ENCODE measurements at places on chromosomes 12 and 14. TPM values are rescaled to one million over a fixed set of nuclear protein-coding genes. Genes with fewer than 3 reads are reported as not detected.

The FOXN4 gene
- not detected for total RNA-seq

The TMEM30B gene
- total RNA-seq, result 50.2 TPM

The MYO1A gene
- 0.28 TPM for total RNA-seq

The OR4K1 gene
- total RNA-seq, result not detected

The GPR132 gene
- total RNA-seq, result 3.1 TPM

The CSRNP2 gene
- 29.4 TPM for total RNA-seq

The TAS2R19 gene
- 4.3 TPM for total RNA-seq

The GLTP gene
- 34.9 TPM for total RNA-seq

The SLC38A4 gene
- total RNA-seq, result 1.0 TPM

The OVCH1 gene
- 1.1 TPM for total RNA-seq

The PTGER2 gene
- 7.4 TPM for total RNA-seq

The SYCP3 gene
- 0.24 TPM for total RNA-seq

The NFATC4 gene
- total RNA-seq, result 87.2 TPM

The FRS2 gene
- total RNA-seq, result 39.1 TPM

The RASSF9 gene
- total RNA-seq, result 5.7 TPM

All from posterior vena cava (tissue), 2 donors.